ENCODE measurements at places on chromosomes 3 and 15.

GRCh38 chr3:20066850-20067617 lies 26.8 kb downstream of the KAT2B start:
- DNase-seq: no peak

- DNase-seq: no peak
Observed at GRCh38 chr3:66383998-66384745, 116.7 kb downstream of the LRIG1 start.

DNA sequence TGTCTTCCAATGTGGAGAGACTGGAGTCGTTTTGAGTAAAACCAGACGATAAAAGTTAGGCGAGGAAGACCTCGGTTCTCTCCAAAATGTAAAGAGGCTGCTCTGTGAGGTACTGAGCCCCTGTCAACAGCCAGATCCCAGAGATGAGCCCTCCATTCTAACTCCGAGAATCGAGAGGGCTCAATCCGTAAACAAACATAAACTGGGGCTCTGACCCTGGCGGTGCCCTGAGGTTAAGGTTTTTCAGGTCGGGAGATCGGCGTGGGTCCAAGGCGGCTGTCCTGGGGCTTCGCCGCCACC lies 417 bp downstream of the TBCCD1 start:
- DNase-seq: no peak

DNA sequence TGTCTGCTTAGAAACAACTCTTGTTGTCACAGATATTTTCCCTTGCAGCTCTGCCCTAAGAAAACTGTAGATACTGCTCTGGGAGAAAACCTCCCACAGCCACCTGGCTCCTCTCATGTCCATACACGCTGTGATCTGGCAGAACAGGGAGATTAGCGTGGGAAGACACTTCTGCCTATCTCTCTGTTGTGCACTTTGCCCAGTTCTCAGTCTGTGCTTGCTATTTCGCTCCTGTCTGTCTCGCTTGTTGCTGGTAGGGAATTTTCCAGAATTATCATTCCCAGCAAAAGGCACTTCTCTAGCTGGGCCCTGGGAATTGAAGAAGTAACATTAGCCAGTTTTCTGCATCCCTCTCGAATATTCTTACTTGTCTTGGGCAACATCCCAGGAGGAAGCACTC lies 8.1 kb upstream of the GATM start:
- DNase-seq: no peak

GRCh38 chr15:73368301-73369136 lies at the start of gene HCN4:
TSS of gene HCN4 (minus strand) at chr15:73368958. CDS start at chr15:73368270, 688 bp downstream.
- DNase-seq: peak; percentile 29

DNA sequence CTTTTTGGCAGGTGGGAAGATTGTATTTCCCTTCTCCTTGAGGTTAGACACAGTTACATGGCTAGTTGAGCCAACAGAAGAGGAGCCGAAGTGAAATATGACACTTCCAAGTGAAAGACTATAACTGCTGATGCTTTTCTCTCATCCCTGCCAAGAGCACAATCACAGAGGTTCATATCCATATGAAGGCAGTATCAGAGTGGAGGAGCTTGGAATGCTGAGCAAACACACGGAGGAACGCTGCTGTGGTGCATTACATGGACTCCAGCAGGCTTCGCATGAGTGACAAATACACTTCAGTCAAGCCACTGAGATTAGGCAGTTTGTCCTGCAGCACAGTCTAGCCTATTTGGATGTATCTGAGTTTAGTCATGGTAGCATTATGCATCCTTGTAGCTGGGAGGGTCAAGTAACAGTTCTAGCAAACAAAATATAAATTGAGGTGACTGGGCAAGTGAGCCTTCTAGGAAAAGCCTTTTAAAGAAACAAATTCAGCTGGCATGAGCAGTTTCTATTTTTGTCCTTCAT lies 5.4 kb downstream of the IQCF6 start:
- DNase-seq: no peak

GRCh38 chr15:85950101-85950500 lies 129.6 kb upstream of the AGBL1 start:
- no peak for DNase-seq

- no peak for DNase-seq
Observed at GRCh38 chr3:67529337-67529736, 125.1 kb downstream of the SUCLG2 start.

GRCh38 chr15:29776859-29777258 lies 45.4 kb downstream of the TJP1 start:
- no peak for DNase-seq

DNA sequence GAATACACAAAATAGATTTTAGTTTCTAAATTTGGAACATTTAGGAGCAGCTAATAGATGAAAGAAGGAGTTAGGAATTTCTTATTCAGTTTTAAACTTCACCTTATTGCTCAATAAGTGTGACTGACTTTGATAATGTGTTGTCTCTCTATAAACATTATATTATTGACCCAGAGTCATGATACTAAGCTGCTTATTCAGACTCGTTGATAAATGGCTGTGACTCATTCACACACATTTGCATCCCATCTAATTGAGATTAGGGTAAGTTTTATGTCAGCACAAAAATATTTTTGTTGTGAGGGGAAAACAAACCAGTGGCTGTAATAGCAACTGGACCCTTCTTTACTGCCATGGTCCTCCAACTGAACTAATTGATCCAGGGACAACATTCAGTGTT lies 137.6 kb downstream of the GOLIM4 start:
- DNase-seq: no peak

DNA sequence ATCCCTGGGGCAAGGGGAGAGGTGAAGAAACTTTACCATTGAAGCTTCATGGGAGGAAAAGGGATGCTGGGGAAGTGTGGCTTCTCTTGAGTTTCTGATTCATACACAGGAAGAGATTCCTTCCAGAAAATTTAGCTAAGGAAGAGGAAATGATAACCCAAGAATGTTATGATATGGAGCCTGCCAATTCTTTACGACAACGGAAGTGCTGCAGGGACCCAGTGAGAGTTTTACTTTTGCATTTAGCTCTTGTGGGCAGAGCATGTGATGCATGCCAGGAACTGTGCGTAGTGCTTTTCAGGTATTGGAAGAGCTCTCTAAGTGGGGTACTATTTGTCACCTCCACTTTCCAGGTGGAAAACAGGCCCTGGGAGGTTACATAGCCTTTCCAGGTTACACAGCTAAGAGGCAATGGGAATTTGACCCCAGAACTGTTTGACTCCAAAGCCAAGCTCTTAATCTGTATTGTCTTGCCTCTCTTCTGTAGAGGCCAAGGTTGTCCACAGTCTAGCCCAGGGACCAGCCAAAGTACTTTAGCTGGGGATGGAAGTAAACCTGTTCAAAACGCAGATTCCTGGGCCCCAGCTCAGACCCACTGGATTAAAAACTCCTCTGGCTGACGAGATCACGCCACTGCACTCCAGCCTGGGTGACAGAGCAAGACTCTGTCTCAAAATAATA lies 23.0 kb downstream of the CMTM7 start:
- DNase-seq: no peak

- DNase-seq: no peak
Observed at GRCh38 chr15:93055211-93055610, 33.8 kb downstream of the RGMA start.

GRCh38 chr15:35243758-35244157 lies 158.7 kb upstream of the NANOGP8 start:
- DNase-seq: no peak

DNA sequence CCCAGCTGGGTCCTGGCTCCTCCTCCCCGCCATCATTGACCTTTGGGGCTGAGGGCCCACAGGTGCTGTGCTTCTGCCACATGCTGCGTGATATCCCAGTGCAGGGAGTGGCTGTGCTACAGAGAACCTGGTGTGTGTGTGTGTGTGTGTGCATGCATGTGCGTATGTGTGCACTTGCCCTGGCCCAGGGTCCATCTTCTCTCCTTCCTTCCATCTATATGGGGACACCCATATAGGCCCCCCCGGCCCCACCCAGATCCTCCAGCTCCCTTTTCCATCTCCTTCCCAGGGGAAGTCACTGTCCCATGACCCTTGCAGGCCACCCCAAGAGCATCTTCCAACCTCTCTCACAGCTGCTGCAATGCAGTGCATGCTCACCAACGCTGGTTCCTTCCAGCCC lies 12.6 kb downstream of the RASGRF1 start:
- DNase-seq: no peak

GRCh38 chr3:5389057-5389456 lies 201.6 kb downstream of the EDEM1 start:
- no peak for DNase-seq

- no peak for DNase-seq
Observed at GRCh38 chr3:192578729-192579128, 148.6 kb downstream of the FGF12 start.

DNA sequence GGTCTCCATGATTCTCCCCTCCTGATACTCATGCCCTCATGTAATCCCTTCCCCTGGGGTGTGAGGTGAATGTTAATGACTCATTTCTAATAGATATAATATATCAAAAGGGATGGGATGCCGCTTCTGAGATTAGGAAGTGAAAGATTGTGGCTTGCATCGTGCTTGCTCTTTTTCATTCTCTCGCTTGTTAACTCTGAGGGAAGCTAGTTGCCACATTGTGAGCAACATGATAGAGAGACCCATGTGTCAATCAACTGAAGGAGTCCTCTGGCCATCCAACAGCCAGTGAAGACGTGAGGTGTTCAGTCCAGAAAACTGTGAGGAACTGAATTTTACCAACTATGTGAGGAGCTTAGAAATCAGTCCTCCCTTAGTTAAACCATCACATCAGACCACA lies 28.9 kb upstream of the DRD3 start:
- no peak for DNase-seq

DNA sequence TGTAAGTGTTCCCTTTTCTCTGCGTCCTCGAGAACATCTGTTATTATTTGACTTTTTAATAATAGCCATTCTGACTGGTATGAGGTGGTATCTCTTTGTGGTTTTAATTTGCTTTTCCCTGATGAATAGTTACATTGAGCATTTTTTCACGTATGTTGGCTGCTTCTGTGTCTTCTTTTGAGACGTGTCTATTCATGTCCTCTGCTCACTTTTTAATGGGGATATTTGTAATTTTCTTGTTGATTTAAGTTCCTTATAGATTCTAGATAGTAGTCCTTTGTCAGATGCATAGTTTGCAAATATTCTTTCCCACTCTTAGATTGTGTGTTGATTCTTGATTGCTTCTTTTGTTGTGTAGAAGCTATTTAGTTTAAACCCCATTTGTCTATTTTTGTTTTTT lies 179.2 kb downstream of the DOCK3 start:
- no peak for DNase-seq

GRCh38 chr3:73433079-73433478 lies 191.7 kb downstream of the PDZRN3 start:
- no peak for DNase-seq

DNA sequence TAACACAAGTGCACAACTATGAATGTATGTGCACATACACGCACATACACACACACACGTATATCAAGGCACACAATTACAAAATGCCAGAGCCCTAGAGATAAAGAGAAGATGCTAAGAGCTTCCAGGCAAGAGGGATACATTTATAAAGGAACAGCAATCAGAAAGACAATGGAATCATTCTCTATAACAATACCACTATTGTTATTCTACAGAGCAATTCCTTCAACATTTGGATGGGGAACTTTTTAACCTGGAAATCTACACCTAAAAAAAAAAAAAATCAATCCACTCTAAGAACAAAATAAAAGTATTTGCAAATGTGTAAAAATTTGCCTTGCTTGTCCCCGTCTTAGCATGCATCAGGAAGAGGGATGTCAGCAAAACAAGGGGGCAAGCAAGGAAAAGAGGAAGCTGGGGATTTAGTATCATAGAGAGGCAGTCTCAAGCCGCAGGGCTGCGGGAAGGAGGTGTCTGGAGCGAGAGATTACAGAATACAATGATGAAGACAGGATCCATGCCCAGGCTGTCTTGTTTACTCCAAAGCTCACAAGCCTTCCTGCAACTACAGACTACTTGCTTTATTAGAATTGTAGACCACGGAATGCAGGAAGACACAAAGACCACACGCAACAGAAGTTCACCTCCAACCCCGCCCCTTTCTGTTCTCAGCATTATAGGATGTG lies 220.2 kb downstream of the NTRK3 start:
- no peak for DNase-seq

DNA sequence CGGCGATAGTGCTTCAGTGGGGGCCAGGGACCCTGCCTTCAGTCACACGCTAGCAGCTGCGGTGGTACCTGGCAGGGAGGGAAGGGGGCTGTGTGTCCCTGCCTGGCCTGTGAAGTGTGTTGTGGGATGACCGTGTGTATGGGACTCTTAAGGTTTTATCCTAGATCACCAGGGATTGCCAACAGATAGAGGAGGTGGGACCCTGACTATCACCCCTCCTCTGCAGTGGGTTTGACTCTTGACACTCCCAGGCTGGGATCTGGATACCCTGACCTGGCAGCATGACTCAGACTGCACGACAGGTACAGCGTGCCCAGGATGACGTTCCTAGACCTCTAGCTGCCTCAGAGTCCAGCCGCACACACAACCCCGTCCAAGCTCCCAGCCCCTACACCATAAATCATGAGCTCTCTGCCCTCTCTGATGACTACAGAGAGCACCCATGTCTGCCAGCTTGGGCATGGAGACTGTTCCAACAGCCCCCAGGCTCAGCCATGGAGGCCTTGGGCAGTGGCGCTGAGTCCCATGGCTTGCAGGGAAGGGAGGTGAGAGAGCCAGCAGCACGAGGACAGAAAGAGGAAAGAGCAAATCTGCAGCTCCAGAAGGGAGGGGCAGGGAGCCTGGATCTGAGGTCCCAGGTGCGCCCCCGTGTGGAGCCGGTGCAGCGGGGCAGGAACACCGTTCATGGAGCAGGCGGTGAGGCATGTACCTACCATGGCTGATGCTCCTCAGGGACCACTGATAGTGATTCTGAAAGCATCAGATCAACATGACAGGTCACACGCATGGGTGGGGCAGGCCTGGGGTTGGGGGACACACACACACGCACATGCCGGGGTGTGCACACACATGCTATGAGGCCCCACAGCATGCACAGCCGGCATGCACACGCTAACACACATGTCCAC lies 71.0 kb downstream of the ADAMTS7 start:
- peak; percentile 65 for DNase-seq

- no peak for DNase-seq
Observed at GRCh38 chr15:100628746-100629145, 26.4 kb downstream of the ASB7 start.

GRCh38 chr3:127417709-127418559 lies 130.1 kb upstream of the PRR20G start:
- DNase-seq: no peak

DNA sequence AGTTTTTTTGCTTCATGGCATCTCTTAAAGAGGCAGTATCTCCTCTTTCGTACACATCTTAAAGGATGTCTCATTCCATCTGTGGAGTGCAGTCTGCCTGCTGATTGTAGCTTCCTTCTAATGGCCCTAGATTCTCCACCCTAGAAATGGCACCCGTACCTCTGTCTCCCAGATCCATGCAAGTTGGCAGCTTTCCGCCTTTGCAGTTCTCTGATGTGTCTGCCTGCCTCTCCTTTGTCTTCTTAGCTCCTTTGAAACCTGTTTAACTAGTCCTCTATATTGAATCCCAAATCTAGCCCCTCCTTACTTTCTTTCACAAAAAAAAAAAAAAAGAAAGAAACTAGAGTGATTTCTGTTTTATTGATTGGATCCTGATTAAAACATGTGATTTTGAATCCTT lies 1025.0 kb downstream of the ZPLD1 start:
- DNase-seq: no peak

Measured in NCI-H774 (cell line).